ENCODE measurements at places on chromosomes 1 and 21.

DNA sequence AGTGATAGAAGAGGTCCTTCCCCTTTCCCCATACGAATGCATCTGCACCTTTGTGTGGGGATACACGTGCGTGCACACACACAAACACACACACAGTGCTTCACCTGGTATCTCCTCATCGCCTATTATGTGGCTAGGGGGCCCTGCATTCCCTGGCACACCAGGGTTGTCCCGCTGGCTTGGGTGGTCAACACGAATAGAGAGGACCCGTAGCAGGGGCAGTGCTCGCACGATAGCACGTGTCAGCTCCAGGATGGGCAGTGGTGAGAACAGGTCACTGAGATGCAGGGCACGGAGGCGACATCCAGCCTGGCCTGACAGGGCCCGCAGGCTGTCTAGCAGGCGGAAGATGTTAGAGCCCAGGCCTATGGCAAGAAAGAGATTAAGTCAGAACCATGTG is 22.4 kb downstream of the LRRC41 start:
- no peak for DNase-seq

DNA sequence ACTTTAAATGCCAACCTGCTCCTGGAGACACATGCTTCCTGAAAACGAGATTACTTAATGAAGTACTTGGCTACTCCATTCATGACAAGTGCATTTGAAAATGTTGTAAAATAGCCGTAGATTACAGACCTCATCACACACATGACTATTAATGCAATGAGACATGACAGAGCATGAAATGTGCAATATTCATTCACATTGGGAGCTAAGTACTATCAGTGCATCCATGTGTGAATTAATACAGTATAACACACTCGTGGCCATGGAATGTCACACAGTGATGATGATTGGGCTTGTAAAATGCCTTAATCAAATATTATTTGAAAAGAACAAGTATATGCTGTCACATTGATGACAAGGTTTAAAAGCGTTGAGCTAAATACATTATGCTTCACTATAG is 407.0 kb downstream of the AMY1C start:
- DNase-seq, result no peak

DNA sequence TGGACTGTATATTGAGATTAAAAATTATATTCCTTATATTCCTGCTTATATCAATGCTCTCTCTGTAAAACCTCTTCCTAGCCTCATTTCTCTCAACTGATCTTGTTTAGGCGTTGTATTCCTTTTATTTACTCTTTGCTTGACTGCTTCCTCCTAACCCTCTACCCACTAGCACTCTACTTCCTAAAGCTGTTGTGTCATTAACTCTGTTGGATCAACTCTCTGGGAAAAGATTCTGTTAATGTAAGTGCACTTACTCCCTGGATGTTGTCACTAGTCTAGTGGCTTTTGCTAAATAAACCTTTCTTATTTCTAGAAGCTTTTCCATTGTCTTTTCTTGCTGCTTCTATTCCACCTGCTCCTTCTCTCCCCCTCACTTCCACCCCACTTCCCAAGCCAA is 6.5 kb downstream of the SPATA46 start:
- DNase-seq, result peak; percentile 73

DNA sequence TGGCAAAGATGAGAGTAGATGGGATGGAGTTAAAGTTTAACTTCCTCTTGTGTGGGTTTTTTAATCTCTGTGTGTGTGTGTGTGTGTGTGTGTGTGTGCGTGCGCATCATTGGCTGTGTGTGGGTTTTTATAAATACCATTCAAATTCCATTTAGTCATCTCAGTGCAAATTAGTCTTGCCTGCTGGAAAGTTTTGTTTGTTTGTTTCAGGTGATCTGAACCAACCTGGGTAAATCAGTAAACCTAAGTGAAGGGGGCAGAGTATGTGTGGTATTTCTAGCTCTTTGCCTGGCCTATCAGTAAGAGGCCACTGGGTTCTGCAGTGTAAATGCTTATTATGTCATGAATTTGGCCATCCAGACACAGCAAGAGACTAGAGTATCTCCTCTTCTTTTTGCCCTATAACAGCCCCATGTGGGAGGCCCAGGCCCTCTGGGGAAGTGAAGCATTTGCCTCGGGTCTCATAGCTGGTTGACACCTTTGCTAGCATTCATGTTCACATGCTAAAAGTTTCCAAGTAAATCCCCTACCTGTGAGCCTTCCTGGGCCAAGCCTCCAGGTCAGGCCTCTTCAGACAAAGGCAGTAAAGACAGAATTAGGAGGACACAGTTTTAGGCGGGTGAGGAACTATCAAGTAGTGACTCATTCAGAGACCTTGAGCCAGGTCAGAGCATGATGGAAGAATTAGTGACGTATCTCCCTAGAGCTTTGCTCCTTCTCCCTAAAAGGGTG is 14.7 kb downstream of the INTS3 start:
- no peak for DNase-seq

DNA sequence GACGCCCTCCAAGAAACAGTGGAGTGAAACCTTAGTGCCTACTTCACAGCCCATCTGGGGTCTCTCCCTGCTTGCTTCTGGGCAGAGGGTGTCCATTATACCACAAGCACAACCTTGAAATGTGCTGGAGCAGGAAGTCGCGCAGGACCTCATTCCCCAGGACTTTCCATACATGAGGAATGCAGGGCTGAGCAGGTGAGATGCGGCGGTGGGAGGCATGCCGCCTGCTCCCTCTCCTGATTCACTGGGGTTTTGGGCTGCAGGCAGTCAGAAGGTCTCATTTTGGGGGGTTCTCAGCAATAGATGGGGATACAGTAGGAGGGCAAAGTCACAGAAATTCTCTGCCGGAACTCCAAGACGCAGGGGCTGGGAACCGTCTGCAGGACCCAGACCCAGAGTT is 15.7 kb upstream of the UMODL1 start:
- DNase-seq, result no peak

GRCh38 chr21:37005548-37006485 is 685 bp upstream of the RIPPLY3 start:
- no peak for DNase-seq

DNA sequence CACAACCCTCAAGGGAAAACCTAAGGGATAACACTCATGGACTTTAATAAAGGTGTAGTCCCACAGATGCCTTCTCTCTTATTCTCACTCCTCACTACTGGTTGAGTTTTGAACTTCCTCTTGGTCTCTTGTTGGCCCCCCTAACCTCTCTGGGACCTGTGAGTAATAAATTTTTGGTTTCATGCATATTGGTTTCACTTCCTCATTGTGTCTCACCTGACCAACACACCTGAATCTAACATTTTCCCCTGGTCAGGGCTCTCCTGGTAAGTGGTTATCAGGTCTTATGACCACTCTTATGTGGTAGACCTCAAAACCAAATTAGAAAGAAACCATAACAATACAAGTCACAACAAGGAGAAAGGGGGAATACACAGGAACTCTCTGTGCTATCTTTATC is 60.5 kb upstream of the PRMT6 start:
- DNase-seq, result no peak

GRCh38 chr1:119646521-119647227 is 1.4 kb downstream of the ZNF697 start:
- DNase-seq, result no peak

- no peak for DNase-seq
These were observed 188.0 kb downstream of the LMX1A start for GRCh38 chr1:165168467-165168866.

DNA sequence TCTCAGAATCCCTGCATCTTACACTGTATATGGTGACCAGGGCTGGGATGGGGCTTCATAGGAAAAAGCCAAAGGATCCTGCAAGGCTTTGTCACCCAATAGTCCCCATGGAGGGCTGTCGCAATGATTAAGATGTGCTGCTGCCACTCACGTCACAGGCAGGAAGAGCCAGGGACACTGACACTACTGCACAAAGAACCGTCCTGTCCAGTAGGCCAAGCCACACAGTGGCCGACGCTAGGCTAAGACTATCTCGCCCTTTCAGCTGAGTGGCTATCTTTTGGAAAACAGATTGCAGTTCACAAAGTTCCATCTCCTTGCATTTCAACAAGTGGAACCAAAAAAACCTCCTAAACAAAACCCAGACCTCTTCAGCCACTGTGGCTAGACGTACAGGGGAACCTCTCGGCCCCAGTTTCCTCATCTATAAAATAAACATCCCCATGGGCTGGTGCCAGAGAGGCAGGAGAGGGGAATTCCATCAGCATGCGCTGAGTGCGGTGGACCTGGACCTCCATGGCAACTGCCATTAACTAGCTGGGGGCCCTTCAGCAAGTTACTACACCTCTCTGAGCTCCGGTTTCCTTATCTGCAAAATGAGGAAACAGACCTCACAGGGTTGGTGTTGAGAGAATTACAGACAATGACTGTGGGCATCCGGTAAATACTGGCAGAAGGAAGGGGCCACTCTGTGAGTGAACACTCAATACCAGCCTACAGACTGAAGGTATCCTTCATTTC is 8.7 kb downstream of the CAPZB start:
- no peak for DNase-seq

- DNase-seq, result no peak
These were observed 125.9 kb downstream of the DMRTB1 start for GRCh38 chr1:53585129-53585528.

DNA sequence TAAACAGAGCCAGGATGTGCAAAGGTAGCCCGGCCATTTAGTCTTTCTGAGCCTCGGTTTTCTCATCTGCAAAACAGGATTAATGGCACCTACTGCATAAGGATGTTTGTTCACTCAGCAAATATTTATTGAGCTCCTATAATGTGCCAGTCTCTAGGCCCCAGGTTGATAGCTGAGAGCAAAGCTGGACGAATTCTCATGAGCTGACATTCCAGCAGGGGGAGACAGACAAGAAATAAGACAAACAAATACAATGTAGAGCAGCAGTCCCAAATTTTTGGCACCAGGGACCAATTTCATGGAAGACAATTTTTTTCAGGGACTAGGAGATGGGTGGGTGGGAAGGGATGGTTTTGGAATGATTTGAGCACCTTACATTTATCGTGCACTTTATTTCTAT is 74.3 kb upstream of the PAX7 start:
- DNase-seq, result no peak

- no peak for DNase-seq
These were observed 11.6 kb upstream of the CD46 start for GRCh38 chr1:207740207-207740606.

DNA sequence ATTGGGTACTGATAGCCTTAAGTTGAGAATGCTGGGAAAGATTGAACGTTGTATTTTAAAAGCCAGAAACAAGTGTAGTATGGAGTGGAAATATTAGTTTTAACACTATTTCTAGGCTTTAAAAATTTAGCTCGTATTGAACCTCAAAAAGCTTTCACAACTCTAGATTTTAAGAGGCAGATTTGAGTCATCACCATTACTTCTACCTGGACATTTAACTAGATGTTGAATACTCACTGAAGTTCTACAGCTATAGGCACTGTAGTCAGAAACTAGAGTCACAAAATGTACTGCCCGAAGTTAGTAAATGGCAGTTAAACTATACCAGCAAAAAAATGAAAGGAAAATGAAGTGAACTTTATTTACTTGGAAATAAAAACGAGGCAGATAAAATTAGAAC is 96.5 kb downstream of the NEK7 start:
- no peak for DNase-seq

- no peak for DNase-seq
These were observed 20.1 kb downstream of the ECE1 start for GRCh38 chr1:21270086-21270689.

DNA sequence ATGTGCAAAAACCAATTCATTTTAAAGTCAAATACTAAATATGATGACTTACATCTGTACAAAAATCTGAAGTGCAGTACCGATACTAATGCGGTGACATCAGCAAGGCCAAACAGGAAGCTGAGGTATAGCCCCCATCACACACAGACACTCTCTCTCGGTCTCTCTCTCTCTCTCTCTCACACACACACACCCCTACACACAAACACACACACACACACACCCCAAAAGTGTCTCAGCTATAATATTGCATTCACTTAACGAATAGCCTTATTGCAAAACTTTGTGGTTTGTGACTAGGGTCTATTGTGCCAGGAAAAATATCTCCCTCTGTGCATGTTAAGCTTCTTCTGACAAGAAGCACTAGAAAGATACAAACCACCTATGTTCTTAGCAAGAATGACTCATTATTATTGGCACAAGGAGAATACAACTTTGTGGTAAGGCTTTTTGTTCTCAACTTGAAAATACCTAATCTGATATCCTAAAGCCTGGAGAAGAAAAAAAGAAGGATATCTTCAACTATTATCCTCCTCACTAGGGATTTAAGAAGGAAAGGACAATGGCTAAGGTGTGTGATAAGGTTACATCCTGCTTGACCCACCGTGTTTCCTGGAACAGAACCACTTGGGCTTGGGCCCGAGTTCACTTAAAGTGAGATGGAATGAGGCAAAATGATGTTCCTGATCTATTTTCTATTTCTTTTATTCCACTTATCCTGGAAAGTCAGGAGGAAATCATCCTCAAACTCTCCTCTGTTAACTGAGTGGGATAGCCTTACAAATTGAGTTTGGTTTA is 107.1 kb downstream of the NIBAN1 start:
- no peak for DNase-seq

DNA sequence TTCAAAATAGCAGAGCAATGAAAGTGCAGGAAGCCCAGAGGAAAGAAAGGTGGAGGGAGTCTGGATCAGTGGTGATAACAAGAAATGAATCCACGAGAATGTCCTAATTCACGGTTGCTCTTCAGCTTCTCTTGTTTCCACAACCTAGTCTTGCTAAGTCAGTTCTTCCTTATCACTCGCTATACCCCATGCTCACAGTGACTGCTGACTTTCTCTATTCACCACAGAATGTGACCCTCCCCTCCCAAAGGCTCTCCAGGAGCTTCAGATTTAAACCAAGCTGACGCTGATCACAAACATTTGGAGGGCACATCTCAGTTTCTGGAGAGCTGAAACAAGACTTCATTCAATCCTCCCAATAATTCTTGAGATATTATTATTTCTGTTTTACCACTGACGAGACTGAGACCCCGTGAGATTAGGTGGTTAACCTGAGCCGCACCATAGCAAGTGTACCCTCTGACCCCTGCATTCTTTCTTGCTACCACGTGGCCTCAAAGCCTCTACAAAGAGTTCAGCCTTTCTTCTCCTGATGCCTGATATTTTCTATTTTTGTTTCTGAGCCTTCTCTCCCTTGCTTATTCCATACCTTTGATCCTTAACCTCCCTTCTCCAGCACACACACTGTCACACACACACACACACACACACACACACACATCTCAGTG is 10.7 kb upstream of the CCN1 start:
- no peak for DNase-seq

GRCh38 chr21:42929969-42930368 is 4.5 kb upstream of the ERVH48-1 start:
- no peak for DNase-seq

- DNase-seq, result no peak
These were observed 1.8 kb downstream of the ARPC5 start for GRCh38 chr1:183633676-183634343.

DNA sequence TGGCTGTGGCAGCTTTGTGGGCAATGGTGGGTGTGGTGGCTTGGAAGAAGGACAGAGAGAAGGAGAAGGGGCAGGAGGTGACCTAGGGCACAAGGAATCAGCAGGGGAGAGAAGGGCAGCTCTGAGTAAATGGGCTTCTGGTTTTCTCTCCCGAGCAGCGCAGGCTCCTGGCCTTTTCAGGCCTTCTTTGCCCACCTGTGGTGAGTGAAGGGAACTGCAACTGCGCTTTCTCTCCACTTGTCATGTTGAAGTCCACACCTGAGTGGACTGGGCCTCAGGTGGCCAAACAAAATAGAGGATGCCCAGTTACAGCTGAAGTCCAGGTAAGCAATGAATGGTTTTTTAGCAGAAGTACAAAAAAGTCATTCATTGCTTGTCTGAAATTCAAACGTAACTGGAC is 29.4 kb upstream of the KCNA10 start:
- no peak for DNase-seq

GRCh38 chr1:248884632-248885295 is 21.3 kb upstream of the PGBD2 start:
- no peak for DNase-seq

GRCh38 chr21:33541105-33541711 is 709 bp downstream of the GART start:
- DNase-seq, result no peak

Measured in NCI-H187 treated with DMSO at 0.1 percent for 48 hours (cell line).